Pancreas (tissue), 10 donors: ENCODE measurements at places on chromosomes 7 and 10.

DNA sequence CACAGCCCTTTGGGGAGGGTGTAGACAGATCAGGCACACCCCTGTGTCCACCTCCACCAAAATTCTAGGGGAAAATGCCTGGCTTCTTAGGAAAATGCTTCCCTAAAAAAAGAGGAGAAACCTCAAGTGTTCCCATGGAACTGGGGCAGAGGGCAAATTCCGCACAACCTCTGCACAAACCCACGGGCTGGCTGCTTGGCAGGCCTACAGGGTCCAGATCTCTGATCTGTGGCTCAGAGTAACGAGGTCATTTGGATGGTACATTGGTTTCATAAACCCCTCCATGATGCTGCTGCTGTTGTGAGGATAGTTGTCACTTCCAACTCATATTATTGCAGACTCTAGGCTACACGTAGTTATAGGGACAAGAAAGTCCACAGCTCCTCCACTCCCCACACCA, 16.0 kb downstream of the LGI1 start:
- no peak for DNase-seq

GRCh38 chr10:131982185-131982756, 548 bp upstream of the BNIP3 start:
- DNase-seq = no peak

GRCh38 chr10:114071178-114071577, 27.5 kb downstream of the ADRB1 start:
- DNase-seq = no peak

GRCh38 chr10:70174058-70174741, 3.9 kb upstream of the SAR1A start:
- no peak for DNase-seq

DNA sequence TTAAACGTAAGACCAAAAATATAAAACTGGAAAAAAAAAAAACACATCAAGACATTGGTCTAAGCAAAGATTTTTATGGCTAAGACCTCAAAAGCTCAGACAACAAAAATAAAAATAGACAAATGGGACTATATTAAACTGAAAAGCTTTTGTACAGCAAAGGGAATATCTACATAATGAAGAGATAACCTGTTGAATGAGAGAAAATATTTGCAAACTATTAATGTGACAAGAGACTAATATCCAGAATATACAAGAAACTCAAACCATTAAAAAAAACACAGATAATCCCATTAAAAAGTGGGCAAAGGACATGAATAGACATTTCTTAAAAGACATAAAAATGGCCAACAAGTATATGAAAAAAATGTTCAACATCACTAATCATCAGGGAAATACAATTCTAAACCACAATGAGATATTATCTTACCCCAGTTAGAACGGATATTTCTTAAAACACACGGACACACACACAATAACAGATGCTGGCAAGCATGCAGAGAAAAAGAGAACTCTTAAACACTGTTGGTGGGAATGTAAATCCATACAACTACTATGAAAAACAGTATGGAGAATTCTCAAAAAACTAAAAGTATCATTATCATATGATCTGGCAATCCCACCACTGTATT, 28.8 kb downstream of the CNOT4 start:
- no peak for DNase-seq

- DNase-seq = no peak
These were observed 21.0 kb downstream of the SVIL start for GRCh38 chr10:29613791-29614190.

DNA sequence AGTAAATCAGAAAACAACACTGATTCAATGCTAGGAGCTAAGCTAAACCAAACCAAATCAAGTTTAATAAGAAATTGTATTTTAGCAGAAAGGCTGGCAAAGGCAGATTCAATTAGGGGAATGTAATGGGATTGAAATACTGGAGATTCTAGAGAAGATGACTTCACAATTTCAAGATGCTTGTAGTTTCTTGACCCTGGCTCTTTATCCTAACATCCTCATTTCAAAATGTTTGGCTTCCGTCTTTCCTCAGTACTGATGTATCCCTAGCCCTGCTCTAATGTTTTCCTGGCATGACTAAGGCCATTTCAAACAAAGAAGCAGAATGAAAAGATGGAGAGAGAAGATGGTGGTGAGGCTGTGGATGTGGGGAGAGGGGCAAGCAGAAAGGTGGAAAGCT, 2.7 kb upstream of the JCAD start:
- DNase-seq = no peak
